ENCODE measurements at places on chromosomes 7 and 10.

GRCh38 chr7:28853834-28854749 is 104.0 kb downstream of the TRIL start:
- peak; percentile 28 for DNase-seq

- no peak for DNase-seq
These were observed 24.6 kb downstream of the RAMP3 start for GRCh38 chr7:45181991-45182855.

DNA sequence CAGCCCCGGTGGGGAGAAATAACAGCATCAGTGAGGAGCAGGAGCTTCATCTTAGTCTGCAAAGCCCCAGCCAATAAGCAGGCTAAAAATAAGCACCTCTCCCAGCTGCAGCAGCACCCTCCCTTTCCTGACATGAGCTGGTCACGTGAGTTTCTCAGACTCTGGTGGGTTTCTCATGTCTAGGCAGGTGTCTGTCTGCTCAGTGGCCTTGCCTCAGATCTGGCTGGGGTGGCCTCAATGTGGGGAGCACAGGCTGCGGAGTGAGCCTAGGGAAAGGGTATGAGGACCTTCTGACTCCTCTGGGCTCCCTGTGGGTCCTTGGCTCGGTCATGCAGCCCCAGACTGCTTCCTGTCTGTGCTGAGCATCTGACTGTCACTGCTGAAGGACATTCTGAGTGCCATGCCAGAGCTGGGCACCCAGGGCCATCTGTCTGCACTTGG is 81.6 kb upstream of the LRRC4 start:
- no peak for DNase-seq

GRCh38 chr7:130149281-130150139 is 55.7 kb downstream of the TMEM209 start:
- no peak for DNase-seq

GRCh38 chr7:6650086-6650485 is 13.0 kb downstream of the ZNF316 start:
- DNase-seq = no peak

GRCh38 chr7:94432281-94432670 is 37.6 kb downstream of the COL1A2 start:
- DNase-seq = no peak

DNA sequence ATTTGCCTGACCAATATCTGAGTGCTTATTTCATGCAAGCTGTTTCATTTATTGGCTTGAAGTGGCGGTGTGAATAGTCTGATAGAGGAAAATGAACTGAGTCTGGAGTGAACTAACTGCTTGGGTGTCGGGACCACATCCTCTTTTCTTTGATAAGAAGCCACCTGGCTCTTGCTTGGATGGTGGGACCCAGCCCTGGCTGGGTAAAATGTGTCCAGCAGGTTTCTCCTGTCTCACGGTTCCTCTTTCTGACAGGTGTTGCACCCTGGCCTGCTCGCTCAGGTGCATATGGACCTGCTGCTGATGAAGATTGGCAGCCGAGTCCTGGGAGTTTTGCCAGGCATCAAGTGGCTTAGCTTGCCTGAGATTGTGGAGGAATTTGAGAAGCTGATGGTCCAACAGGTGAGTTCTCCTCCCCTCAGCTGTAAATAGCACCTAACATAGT is 1.6 kb downstream of the ADCK2 start:
- no peak for DNase-seq

DNA sequence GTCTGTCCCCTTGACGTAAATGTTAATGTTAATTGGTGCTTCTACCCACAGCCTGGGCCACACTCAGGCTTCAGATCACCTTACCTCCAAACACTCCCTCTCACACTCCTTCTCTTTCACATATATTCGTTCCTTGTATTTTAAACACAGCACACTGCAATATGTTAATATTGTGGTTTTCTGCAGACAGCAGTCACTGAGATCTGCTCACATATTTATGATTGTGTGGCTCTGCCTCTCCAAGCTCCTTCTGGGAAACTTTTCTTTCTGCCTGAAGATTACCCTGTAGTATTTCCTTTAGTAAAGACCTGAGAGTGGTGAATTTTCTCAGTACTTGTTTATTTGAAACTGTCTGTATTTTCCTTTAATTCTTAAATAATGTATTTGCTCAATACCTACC is 104.7 kb downstream of the VWC2 start:
- DNase-seq = no peak

GRCh38 chr10:131032329-131033165 is 279.0 kb downstream of the TCERG1L start:
- no peak for DNase-seq

DNA sequence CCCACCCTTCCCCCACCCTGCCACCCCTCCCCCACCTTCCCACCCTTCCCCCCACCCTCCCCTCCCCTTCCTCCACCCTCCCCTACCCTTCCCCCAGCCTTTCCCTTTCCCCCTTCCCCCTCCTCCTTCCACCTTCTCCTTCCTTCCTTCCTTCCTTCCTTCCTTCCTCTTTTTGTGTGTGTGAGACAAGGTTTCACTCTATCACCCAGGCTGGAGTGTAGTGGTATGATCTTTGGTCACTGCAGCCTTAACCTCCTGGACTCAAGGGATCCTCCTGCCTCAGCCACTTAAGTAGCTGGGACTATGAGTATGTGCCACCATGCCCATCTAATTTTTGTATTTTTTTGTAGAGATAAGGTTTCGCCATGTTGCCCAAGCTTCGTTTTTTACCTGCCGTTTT is 35.2 kb downstream of the CYP17A1 start:
- DNase-seq = no peak

DNA sequence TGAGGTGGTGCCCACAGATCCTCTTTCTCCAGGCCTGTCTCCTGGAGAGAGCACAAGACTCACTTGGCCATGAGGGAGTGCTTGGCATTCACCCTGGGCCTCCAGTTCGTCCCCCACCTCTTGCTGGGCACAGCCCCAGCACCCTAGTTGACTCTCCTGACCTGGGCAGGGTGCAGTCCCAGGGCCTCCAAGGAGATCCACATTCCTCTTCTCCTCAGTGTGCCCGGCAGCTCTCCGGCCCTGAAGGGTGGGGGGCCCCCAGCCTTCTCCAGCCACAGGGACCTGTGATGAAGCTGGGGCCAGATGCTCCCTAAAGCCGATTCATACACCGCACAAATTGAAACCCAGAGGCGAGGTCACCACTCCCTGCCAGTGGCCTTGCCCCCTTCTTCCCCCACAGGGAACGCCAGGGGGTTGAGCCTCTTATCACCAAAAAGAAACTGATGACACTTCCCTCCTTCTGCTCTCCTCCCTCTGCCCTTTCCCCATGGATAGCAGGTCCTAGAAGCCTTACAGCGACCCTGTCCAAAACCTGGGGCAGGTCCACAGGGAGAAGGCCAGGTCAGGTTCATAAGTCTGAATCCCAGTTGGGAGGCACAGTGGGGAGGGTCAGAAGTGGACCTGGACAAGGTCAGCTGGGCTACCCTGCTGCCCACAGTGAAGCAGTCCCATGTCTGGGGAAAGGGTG is 3.1 kb downstream of the EN2 start:
- no peak for DNase-seq

DNA sequence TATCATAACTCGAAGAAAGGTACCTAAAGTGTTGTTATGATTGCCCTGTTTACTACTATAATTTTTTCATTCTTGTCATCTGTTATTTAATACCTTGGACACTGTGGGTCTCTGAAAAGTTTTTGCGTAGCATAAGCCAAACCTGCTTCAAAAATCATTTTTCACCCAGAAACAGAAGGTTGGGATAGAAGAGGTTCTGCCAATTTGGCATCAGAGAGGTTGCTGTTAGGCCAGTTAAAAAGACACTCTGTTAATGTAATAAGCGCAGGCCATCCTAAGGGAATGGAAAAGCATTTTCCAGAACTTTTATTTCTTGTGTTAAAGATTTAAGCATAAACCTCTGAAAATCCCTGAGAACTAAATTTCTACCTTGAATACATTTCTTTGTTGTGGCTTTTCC is 212.2 kb downstream of the BMPER start:
- no peak for DNase-seq

GRCh38 chr7:47552621-47553020 is 29.3 kb downstream of the TNS3 start:
- DNase-seq = no peak

- DNase-seq = no peak
These were observed 277.0 kb downstream of the INHBA start for GRCh38 chr7:41425926-41426325.

GRCh38 chr10:128158021-128158795 is 32.0 kb upstream of the MKI67 start:
- DNase-seq = no peak

DNA sequence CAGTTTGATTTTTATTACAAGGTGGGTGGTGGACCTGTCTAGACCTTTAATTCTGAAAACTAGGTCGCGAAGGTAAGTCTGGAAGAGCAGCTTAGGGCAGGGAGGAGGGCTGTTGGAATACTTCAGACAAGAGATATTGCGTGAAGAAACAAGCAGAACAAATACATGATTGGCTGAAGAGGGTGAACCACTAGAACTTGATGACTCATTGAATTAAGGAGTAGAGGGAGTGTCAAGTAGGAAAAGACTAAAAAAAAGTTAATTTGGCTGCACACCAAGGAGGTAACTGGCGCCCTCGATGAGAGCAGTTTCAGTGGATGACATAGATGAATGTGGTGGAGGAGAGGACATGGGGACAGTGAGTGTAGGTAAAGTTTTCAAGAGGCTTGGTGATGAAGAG is 41.3 kb downstream of the WNT2 start:
- no peak for DNase-seq

DNA sequence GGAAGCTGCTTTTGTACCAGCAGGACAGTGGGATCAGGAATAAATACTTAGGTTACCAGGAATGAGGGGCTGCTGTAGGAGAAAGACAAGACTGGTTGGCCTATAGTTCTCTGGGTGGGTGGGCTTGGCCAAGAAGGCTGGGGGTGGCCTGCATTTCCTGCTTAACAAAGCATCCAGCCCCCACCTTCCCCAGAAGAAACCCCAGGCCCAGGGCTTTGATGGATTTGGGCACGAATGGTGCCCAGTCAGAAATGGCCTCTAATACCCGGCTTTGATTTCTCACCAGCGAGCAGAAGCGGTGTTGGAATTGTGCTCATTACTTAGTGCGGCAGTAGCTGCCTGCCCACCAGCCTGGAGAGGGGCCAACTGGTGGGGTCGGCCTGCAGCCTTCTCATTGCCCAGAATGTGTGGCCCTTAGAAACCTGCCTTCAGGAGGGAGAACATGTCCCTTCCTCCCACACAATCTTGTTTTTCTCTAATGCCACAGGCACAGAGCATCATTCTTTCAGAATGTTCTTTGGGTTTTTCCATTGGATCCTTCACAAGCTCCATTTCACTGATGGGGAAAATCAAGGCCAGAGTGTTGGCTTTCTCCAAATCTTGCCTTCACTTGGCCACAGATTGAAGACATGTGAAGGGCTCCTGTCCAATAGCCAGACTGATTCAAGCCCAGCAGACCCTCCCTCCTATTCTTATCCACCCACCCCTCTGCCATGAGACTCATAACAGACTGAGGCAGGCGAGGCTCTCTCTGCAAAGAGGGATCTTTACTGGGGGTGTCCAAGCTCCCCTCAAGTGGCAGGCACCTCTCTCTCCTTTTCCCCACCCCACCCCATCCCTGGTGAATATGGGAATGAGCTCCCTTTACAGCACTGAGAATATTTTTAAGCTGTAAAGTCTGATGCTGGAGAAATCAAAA is 2.5 kb downstream of the UNC5B start:
- no peak for DNase-seq

DNA sequence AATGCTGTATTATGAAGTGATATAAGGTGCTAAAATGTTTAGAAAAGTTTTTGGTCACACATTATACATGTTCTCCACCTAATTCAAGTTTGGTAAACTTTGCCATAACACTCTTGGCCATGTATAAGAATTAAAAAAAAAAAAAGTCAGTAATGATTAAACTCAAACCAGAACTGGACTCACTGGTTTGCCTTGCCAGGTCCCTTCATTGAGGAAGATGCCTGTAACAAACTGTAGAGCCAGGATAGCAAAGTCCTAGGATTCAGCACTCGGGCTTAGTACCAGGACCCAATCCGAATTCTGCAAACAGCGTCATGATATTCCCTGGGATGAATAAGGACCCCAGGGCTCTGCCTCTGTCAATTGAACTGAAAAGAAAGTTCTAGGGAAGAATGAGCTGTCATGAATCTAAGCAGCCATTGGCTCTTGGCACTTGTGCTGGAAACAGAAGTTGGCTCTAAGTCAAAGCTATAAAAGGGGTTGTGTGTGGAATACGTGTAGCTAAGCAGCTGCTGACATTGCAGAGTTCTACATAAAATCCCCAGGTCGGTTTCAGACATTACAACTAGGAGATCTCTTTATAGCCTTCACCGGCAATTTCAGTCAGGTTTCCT is 216.9 kb downstream of the C7orf25 start:
- no peak for DNase-seq

DNA sequence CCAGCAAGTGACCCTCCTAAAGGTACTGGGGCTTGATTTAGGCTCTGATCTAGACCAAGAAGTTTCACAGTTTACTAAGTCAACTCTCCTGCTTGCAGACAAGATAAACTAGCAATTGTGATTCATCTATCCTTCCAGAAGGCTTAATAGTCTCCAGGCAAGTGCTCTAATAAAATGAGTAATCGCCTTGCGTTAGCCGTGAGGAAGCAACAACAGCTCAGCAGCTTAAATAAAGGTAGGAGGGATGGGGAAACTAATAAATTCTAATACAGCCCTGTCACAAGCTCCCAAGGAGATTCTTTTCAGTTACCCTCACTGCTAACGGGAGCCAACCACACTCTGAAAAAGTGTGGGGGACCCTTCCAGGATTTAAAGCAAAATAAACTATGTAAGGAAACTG is 48.4 kb downstream of the FRMD4A start:
- DNase-seq = no peak

GRCh38 chr7:148327379-148327778 is 263.2 kb upstream of the C7orf33 start:
- DNase-seq = no peak

GRCh38 chr7:22935269-22935668 is 78.7 kb downstream of the HYCC1 start:
- DNase-seq = no peak

GRCh38 chr10:28298951-28299350 is 3.9 kb downstream of the MPP7 start:
- no peak for DNase-seq

- DNase-seq = no peak
These were observed 332.1 kb upstream of the CELF2 start for GRCh38 chr10:10685566-10685965.

DNA sequence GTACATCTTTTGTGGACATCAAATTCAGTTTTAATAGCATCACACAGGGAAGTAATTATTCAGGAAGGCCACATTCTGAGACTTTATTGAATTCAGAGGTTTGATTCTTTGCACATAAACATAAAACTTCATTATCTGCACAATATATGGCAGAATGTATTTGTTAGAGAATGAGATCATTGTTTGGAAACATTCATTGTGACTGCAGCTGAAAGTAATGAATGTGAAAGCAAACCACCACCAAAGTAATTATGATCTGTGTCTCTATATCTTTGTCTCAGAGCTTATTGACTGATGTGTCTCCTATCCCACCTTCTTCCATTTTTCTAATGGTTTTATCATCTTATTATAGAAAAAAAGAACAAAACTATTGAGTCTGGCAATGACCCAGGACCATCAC is 340.9 kb upstream of the PCDH15 start:
- DNase-seq = no peak

GRCh38 chr7:34096198-34096651 is 190.9 kb downstream of the BMPER start:
- DNase-seq = no peak

Measured in activated CD8-positive, alpha-beta memory T cell treated with anti-CD3 and anti-CD28 coated beads for 4 hours (primary cell).